Effector memory CD4-positive, alpha-beta T cell (primary cell): ENCODE measurements at places on chromosomes 6 and 20.

GRCh38 chr6:43767553-43768505 lies 2.2 kb upstream of the VEGFA start:
- no peak for DNase-seq

- no peak for DNase-seq
These were observed 102.4 kb upstream of the SUPT3H start for GRCh38 chr6:45479834-45480751.

GRCh38 chr6:160010067-160010466 lies 41.2 kb downstream of the IGF2R start:
- no peak for DNase-seq

- DNase-seq = no peak
These were observed 117.6 kb upstream of the SLC2A12 start for GRCh38 chr6:134169871-134170486.

DNA sequence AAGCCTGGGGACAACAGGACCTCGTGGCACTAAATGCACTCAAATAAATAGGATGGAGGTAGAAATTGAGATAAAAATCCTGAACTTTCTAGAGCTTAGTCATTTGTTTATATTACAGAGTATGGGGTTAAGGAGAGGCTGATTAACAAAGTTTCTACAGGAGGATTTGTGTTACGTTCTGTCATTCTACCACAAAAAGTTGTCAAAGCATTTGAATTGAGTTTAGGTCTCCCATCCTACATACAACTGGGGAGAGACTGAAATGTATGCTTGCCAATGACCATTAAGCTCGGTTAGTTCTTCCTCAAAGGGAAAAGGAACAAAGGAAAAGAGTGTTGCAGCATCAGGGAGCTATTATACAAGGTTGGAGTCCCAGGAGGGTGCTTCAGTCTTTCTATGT lies 597.9 kb downstream of the COL12A1 start:
- no peak for DNase-seq

GRCh38 chr20:6588296-6588695 lies 179.2 kb upstream of the BMP2 start:
- no peak for DNase-seq

- no peak for DNase-seq
These were observed 57.2 kb upstream of the MRPS10 start for GRCh38 chr6:42274898-42275297.

DNA sequence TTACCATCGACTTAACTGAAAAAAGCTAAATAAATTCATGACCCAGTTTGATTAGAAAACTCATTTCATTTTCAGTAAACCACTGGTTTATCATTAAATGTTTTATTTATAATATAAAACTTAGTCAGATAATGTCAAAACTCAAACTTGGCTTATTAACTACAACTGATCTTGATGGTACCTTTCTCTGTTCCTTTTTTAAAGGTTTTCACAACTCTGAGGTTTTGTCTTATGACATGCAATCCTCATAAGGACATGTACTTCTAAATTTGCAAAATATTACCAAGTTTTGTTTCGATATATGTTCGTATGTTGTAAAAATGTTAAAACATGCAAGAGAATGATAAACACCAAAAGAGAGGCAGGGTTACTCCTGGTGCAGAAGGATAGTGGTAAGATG lies 82.5 kb upstream of the PDE10A start:
- no peak for DNase-seq

DNA sequence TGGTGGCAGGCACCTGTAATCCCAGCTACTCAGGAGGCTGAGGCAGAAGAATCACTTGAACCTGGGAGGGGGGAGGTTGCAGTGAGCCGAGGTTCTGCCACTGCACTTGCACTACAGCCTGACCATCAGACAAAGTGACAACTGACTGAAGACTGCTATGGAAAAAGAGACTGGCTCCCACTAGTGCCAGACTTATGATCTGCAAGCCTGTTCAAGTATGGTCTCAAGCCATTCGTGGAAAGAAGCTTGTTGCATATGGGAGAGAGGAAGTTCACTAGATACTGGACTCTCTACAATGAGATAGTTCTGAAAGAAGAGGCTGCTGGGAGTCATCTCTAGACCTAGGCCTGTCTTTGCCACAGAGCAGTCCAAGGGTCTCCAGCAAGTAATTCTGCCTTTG lies 26.7 kb downstream of the MDN1 start:
- no peak for DNase-seq

DNA sequence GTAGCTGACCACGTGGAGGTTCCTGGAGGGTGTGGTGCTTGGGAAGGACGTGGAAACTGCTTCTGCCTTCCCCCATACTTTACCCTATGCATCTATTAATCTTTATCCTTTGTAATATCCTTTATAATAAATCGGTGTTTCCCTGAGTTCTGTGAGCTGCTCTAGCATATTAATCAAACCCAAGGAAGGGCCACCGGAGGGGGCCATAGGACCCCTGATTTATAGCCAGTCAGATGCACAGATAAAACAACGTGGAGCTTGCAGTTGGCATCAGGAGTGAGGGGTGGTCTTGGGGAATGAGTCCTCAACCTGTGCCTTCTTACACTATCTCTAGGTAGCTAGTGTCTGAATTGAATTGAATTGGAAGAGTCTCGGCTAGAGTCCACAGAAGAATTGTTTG lies 36.5 kb upstream of the TFAP2A start:
- DNase-seq = no peak
